ENCODE measurements at places on chromosomes 3 and 15.

DNA sequence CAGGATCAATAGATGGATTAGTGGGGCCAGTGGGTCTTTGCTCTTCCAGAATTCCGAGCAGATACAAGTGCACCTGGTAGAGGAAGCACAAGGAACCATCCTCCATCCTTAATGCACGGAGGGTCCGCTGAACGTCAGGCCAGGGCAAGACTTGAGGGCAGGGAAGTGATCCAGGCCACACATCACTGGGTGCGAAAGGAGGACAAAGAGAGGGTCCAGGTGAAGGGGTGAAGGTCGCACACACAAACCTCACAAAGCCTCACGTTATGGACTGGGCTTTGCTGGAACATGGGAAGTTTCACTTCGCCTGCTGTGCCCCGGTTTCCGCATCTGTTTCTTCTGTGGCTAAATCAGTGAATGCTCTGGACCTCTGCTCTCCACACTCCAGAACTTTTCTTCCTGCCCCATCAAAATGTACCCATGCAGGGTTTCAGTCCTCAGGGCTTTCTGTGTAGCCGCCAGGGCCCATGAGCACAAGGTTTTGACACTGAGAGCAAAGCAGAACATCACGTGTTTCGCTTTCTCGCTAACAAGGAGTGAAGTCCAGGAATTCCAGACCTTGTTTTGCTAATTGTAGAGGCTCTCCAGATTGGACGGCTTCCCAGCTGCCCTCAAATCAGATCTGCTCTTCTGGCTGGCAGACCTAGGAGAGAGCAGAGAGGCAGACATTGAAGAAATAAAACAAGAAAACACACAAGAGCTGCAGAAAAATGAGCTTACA, 56.3 kb downstream of the KLF15 start:
- DNase-seq, result peak; percentile 64

DNA sequence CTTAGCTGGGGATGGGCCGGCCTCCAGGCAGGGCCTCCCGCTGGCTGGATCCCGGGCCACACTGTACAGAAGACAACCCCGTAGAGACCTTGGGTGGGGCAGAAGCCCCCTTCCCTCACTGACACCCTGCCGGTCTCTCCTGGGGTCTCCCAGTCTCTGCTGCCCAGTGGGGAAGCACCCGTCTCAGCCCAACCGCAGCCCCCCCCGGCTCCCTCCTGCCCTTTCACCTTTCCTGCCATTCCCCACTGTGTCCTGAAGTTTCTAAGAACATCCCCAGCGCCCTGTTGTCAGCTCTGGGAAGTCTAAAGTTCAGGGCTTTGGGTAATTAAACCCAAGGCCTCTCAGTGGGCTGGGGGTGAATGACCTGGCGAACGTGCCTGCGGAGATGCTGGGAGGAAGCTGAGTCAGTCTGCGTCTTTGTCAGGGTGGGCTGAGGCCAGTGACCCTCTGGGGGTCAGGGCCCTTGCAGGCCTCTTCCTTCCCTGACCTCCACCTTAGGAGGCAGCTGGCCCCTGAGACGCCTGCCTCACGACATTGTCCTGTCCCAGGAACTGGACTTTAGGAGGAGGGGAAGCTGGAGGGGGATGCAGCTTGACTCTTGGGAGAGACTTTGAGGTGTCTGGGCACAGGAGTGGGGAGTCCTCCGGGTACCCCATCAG, 1.4 kb upstream of the SLC51A start:
- no peak for DNase-seq

- DNase-seq, result no peak
Measured at GRCh38 chr3:87488765-87489164, 212.4 kb upstream of the POU1F1 start.

GRCh38 chr3:126132751-126133511, 47.5 kb downstream of the ALDH1L1 start:
- DNase-seq, result peak; percentile 15

- DNase-seq, result no peak
Measured at GRCh38 chr3:3625544-3626271, 173.5 kb upstream of the LRRN1 start.

DNA sequence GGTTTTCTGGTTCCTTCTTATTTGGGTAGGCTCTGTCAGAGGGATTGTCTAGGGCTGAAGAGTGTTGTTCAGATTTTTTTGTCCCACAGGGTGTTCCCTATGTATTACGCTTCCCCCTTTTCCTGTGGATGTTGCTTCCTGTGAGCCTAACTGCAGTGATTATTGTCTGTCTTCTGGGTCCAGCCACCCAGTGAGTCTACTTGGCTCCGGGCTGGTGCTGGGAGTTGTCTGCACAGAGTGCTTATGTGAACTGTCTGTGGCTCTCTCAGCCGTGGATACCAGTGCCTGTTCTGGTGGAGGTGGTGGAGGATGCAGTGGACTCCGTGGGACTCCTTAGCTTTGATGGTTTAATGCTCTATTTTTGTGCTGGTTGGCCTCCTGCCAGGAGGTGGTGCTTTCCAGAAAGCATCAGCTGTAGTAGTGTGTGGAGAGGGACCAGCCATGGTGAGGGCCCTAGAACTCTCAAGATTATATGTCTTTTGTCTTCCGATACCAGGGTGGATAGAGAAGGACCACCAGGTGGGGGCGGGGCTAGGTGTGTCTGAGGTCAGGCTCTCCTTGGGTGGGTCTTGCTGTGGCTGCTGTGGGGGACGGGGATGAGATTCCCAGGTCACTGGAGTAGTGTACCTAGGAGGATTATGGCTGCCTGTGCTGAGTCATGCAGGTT, 53.8 kb downstream of the CCDC66 start:
- no peak for DNase-seq

DNA sequence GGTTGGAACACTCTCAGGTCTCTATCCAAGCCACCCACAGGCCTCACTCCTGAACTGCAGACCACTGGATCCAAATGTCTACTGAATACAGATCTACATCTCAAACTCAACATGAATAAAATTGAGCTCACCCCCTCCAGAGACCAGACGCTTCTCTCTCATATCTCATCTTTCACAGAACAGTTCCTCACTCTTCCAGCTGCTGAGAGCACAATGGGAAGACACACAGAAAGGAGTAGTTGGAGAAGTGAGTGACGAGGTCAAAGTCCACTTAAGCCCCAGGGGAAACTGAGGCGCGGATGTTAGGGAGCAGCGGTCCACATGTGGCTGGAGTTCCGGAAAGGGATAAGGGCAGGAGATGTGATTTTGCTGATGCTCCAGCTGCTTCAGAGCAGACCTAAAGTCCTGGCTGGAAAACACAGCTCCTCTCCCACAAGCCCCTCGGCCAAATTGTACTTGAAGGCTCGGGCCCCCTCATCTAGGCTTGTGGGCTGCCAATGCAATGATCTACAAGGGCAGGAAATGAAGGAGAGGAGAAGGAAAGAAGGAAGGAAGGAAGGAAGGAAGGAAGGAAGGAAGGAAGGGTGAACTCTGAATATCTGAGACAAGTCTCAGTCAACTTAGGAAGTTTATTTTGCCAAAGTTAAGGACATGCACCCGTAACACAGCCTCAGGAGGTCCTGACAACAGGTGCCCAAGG, 211.2 kb upstream of the TLE3 start:
- no peak for DNase-seq

DNA sequence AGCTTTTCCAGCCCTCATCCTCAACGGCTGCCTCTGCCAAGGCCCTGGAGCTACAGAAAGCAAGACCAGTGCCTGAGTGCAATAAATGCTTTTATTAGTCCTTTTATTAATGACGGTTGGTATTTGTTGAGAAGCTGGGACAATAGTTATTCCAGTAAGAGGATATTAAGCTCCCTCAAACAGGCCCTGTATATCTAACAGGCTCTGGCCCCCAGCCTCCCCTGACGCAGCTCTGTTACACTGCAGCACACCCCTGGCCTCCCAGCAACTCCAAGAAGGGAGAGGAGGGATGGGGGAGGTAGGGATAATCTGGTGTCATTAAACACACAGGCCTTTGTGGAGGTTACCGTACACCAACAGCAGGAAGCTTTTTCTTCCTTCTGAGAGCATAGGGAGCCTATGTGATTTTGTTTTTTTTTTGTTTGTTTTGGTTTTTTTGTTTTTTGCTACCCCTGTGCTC, 30.8 kb upstream of the MAGEF1 start:
- DNase-seq, result no peak

- no peak for DNase-seq
Measured at GRCh38 chr3:164352991-164353390, 725.3 kb downstream of the SI start.

DNA sequence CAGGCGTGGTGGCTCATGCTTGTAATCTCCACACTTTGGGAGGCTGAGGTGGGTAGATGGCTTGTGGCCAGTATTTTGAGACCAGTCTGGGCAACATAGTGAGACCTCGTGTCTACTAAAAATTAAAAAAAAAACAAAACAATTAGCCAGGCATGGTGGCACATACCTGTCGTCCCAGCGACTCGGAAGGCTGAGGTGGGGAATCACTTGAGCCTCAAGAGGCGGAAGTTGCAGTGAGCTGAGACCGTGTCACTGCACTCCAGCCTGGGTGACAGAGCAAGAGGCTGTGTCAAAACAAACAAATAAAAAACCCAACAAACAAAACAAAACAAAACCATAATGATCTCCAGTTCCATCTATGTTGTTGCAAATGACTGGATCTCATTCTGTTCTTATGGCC, 341.3 kb upstream of the CFAP20DC start:
- no peak for DNase-seq

GRCh38 chr3:69787436-69788168, 48.3 kb downstream of the MITF start:
- DNase-seq, result peak; percentile 46

GRCh38 chr3:34261001-34261385, 462.6 kb downstream of the PDCD6IP start:
- DNase-seq, result no peak

DNA sequence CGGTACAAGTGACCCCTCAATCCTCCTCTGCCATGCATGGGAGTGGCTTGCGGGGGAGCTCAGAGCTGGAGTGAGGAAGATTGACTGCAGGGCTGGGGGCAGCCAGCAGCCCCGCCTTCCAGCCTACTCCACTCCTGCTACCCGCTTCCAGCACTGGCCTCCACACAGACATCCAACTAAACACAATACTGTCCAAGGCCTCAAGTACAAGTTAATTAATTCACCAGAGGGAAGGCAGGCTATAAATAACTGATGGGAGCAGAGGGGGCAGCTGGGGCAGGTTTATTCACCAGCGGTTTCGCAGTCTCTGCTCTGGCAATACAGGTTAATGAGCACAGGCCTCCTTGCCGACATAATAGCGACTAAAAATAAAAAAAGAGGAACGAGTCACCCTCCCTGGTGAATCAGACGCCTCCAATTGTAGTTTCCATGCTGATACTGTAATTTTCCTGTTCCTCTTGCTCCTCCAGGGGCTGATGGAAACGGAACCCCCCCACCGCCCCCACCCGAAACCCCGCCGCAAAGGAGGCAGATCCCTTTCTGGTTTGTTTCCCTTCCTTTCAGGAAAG, 166.4 kb upstream of the TLE3 start:
- peak; percentile 59 for DNase-seq

DNA sequence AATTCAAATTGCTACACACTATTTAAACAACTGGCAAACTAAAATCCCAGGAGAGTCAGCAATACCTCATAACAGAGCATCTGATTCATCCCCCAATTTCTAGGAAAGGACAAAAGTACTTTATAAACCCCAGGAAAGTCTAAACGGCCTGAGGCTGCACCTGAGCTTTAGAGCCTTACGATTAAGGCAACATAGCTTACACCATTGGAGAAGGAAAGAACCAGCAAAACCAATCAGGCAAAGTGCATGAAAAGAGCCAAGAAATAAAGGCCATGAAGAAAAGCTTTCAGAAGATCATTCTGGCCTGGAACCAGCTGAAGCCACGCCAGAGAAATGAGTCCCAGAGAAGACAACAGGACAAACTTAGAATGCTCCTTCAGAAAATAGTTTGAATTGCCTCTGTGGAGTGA, 48.1 kb downstream of the PTPN9 start:
- peak; percentile 50 for DNase-seq

DNA sequence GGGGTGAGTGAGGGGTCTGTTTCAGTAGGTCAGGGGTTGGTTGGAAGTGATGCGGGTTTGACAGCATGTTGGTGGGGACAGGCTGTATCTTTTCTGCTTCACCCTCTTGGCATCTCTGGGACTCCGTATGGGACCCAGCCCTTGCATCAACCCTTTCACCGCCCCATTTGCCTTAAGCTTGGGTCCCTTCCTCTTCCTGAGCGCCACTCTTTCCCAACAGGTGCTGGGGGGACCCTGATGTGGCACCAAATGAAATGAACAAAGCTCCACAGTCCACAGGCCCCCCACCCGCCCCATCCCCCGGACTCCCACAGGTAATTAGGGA, 1.1 kb downstream of the EIF4G1 start:
- DNase-seq, result no peak

DNA sequence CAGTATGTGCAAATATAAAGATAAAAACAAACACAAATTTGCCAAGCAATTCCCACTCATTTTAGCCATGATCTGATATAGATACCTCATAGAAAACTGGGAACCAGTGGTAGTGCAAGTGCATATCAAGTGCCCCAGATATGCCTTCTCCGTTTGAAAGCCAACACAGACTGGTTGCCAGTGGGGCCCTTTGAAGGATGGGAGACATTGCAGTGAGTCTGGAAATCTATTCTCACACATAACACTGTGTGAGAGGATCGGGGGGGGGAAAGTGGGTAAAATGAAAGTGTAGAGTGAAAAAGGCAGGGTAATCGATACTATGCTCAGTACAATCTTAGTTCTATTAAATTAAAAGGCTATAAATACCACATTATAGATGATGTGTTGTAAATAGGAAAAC, 83.0 kb downstream of the CBLB start:
- no peak for DNase-seq

DNA sequence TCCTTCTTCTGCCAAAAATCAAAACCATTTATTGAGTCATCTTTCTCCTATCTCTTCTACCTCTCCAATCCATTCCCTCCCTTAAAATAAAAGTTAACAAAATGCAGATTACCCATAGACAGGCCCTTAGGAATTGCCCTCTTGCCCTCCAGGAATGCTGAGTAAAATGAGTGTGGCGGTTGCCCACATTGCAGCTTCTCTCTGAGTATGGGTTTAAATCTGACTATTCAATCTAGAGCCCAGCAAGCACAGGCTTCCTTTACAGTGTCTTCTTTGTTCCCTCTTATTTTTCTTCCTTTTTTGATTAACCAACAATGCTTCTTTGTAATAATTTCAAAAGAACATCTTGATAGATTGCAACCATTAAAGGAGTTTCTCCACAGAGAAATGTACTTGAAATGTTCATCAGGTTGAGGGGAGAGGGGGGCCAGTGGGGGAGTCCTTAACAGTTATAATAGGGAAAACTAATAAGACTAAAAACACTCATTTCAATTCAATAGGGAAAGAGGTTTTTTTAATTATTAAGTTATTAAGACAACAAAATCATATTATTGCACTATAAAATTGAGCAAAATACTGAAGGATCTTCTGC, 135.3 kb upstream of the LMCD1 start:
- no peak for DNase-seq

DNA sequence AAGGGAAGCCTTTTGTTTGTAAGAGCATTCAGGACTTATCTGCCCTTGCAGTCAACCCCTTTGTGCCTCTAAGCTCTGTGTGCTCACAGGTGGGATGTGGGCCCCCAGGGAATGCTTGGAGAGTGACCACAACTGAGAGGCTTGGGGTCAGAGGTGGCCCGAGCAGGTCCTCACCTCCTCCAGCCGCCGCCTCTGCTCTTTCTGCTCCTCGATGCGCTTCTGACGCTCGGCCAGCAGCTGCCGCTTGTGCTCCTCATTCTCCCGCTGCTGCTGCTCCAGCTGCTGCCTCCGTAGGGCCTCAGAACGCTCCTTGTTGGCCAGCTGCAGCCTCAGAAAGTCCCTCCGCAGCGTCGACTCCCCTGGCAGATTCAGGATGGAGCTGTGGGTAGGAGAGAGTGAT, 130.8 kb upstream of the SLC2A2 start:
- DNase-seq, result peak; percentile 68

Measured in lung (tissue), 17 donors.